ENCODE measurements at places on chromosomes 5 and 9. TPM values are rescaled to one million over a fixed set of nuclear protein-coding genes. Genes with fewer than 3 reads are reported as not detected.

Gene HAVCR2
- polyA plus RNA-seq = 12.1 TPM

Gene PTGR1
- 397 TPM for polyA plus RNA-seq

Gene CARD9
- polyA plus RNA-seq = 1.5 TPM

Gene TXNDC8
- not detected for polyA plus RNA-seq

Gene ZBTB5
- polyA plus RNA-seq = 32.4 TPM

Gene HCN1
- polyA plus RNA-seq = not detected

Gene PCDHGC3
- 103 TPM for polyA plus RNA-seq

Gene SLC25A2
- polyA plus RNA-seq = not detected

DNA sequence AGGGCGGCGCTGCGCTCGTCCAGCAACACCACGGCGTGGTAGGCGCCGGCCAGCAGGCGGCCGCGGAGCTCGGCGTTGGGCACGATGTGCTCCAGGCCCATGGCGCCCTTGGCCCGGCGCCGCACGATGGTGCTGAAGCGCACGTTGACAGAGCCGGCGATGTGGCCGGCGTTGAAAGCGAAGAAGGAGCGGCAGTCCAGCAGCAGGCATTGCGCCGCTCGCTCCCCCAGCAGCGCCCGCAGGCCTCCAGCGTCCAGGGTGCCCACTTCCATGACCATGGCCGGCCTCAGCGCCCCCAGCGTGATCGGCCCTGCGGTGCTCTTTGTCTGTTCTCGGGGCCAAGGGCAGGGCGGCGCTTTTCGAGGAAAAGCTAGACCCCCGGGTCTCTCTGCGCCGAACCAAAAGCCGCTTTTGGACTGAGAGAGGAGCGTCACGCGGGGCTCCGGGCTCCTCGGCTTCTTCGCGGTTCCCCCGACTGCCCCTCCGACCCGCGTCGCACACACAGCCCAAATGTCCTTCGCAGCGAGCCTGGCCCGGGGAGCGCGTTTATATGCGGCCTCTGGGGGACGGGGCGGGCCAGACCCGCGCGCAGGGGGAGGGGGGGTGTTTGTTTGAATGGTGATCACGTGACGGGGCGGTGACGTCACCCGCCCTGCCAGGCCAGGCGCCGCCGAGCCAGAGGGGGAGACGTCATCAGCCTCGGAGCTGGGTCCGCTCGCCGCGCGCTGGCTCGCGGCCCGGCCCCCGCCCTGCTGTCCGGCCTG lies at the start of gene DUSP1:
Gene DUSP1, minus strand, starts transcription at position 521 of the 764 bp plus-strand sequence. Its CDS starts 243 bp downstream, at position 278.
- no peak for DNase-seq

DNA sequence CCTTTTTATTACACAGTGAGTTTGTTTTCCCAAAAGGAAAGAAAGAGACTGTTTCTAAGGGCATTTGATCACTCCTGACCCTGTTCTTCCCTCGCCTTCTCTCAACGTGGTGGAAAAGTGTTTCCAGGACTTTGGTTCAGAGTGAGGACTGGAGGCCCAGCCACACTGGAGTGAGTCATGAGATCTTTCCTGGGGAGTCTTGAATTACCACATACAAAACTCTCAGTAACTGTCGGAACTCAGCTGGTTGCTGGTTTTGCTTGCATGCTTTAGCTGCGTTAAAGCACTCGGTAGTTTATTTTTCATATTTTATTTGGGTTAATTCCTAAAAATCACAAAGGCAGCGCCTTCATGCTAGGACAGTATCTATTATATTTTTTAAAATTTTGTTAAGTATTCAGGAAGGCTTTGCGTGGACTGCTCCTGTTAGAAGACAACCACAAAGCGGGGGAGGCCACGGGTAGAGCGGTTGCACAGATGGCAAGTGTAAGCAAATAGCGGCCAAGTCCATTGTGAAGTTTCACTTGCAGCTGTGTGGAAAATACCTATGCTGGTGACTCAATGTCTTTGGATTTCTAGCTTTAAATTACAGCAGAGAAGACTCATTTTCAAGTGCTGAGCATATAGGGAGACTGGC lies 77.7 kb downstream of the ARSB start:
- no peak for DNase-seq

DNA sequence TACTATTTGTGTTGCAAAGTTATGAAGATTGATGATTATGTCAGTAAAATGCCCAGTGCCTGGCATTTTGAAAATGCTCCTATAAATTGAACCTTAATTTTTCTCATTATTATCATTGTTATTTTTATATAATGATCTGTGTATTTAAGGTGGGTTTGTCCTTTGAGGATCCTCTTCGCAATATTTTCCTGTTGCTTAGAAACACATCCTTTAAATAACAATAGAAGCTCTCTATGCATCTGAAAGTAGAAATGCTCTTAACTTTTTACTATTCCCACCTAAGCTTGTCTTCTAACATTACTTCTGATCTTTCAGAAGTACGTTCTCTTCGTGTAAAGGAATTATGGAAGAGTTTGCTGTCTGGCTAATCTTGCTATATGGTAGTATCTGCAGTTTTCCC lies 214.7 kb upstream of the TLX3 start:
- DNase-seq = no peak

DNA sequence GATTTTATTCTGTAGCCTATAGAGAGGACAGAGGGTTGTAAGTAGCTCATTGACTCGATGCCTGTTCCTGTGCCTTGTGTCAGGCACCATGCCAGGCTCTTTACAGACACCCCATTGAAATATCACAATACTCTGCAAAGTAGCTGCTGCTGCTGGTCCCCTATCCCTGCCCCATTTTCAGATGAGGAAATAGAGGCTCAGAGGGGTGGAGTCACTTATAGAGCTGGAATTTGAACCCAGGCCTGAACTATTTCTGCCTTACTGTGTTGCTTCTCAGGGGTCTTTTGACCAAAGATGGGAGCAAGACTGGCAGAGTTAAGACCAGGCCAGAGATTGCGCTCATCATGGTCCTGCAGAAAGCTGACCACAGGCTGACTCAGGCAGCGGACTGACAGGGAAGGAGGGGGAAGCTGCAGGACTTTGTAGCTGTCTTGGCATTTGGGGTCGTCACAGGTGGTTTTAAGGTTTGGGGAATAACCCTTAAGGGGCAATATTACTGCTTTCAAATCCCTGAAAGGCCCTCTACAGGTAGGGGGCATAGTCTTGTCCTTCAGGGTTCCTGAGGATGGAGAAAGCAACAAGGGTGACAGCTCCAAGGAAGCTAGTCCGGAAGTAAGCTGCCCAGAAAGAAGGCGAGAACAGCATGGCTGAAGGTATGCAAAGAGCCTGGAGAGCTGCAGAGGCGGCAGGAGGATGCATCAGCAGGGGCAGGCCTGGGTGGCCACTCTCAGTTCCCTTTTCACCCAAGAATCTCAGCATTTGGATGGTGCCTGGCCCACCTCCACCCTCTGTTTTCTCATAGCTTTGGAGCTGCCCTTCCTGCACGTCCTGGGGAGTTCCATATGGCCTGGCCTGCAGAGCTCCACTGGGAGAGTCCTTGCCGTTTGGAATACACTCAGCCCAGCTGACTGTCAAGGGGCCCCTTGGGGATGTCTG lies 18.3 kb upstream of the NDST1 start:
- DNase-seq = no peak

GRCh38 chr5:38613992-38614836 lies 57.8 kb upstream of the LIFR start:
- no peak for DNase-seq

GRCh38 chr5:116944183-116944582 lies 369.6 kb upstream of the SEMA6A start:
- no peak for DNase-seq

DNA sequence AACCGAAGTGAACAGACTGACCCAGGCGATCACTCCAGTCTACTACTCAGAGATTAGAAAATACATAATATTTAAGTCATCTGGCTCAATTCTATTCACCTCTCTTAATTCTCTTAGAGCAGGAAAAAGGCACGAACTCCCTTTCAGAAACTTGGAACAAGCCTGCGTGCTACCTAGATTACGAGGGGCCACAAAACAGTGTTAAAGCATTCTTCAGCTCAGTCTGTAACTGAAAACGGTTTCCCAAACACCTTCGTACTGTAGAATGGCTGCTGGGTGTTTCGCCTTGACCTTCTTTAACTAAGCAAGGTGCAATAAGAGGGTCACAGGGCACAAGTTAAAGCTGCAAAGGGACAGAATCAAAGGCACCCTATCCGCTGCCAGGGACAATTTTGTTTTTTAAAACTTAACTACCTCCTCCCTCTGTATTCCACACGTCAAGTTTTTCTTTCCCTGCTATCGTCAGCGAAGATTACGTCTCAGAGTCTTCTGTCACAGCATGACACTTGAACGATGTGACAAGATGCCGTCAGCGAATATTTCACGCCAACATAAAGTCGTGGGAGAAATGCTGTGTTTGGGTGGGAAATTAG lies 687 bp downstream of the LYSMD3 start:
- DNase-seq = peak; percentile 33

- DNase-seq = no peak
These were observed 438.1 kb downstream of the ACTL7B start for GRCh38 chr9:108417726-108418125.

DNA sequence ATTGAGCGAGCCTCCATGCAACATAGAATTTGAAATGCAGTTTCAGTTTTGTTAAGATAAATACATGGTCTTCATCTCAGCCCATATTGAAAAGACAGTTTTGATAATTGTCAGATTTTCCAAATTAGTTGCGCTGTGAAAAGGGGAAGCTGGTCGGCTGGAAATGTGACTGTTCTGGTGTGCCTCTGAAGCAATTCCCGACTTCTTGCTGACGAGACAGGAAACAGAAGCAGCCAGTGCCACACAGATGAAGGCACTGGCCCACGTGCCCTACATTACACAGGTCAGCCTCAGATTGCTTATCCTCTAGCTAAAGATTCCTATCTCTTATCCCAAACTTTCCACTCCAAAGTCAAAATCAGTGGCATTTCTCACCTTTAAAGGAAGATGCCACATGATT lies 214.1 kb upstream of the TLE4 start:
- no peak for DNase-seq

DNA sequence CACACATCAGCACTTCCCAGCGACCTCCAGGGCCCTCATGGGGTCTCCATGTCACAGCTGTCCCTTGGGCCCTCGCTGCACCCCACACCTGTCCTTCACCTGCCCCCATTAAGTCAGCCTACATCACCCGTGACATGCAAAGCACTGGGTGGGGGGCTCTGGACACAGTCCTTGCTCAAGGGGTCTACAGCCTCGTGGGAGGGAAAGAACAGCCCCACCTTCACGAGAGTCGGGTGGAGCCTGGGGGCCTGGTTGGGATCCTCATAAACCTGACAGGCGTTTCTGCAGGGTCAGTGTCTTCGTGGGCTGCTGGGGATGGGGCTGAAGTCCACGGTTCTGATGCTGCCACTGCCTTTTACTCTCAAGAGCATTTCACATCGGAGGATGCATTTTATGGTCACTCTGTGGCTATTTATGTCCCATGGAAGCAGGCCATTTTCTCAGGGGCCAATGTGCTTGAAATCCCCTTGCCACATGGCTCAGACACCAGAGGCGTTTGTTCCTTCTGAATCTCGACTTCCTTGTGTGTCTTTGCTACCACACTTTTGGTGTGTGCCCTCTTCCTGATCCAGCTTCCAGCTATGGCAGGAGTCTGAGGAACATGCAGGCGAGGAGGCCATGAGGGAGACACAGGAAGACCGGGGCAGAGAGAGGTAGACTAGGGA lies at the start of gene OR2V1:
Gene OR2V1, minus strand, starts transcription at position 338 of the 665 bp plus-strand sequence. CDS start 5,865 bp downstream, outside the sequence.
- no peak for DNase-seq

DNA sequence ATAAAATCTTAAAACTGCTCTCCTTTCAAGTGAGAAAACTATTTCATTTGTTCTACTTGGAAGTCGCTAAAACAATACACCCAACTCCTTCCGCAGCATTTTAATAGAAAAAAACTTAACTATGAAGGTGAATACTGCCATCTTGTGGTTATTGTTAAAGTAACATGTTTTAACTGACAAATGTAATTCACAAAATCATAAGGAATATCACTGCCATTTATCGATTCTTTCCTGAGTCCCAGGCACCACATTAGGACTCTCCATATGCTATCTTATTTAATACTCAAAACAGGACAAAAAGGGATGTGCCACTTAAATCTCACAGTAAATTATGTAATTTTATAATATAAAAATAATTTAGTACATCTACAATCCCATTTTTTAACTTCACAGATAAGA lies 130.5 kb upstream of the ITGA1 start:
- no peak for DNase-seq

GRCh38 chr5:94263068-94263467 lies 355.3 kb downstream of the KIAA0825 start:
- DNase-seq = no peak

DNA sequence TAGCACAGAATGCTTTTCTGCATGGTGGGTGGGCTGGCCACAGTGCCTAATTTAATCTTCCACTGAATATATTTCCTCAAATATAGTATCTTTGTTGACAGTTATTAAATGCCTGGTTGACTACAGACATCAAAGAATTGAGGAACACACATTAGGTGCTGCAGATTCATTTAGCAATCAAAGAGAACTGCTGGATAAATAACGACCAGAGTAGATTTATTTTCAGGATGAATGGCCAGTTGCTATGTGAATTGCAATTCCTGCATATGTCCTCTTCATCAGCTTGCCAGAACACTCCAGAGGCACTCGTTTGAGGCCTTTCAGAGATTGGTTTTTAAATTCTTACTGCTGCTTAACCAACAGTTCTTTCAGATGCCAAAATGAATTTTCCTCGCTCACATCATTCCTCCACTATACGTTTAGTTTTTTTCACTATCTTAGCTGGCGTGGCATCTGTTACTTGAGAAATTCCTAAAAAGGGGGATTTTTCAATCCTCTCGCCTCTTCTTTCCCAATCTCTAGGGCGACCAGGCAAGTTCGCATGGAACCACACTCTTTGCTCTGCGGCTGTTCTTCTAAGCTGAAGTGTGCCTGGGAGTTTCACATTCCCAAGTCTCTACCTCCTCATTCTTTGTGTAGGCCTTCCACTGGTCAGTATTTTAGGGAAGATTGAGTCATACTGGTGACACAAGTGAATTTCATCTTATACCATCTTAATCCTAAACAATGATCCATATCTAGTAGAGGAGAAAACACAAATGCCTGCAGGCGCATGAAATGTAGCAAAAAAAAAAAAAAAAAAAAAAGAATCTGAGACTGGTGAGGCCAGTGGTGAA lies 237.1 kb upstream of the NMUR2 start:
- DNase-seq = no peak

- no peak for DNase-seq
These were observed 184.7 kb downstream of the MAPKAP1 start for GRCh38 chr9:125522328-125522725.

GRCh38 chr9:111068771-111069170 lies 30.5 kb upstream of the LPAR1 start:
- DNase-seq = no peak

GRCh38 chr9:19895006-19895405 lies 106.2 kb upstream of the SLC24A2 start:
- no peak for DNase-seq

GRCh38 chr9:137579259-137579604 lies 507 bp upstream of the DPH7 start:
- DNase-seq = no peak

- no peak for DNase-seq
These were observed 118.7 kb downstream of the NDUFS4 start for GRCh38 chr5:53678981-53679660.

GRCh38 chr5:35488055-35488454 lies 129.6 kb upstream of the SPEF2 start:
- no peak for DNase-seq

GRCh38 chr5:149282027-149282965 lies 10.6 kb downstream of the AFAP1L1 start:
- no peak for DNase-seq

- no peak for DNase-seq
These were observed 17.4 kb upstream of the PLEKHG4B start for GRCh38 chr5:74503-75109.

- no peak for DNase-seq
These were observed 44.7 kb downstream of the LRSAM1 start for GRCh38 chr9:127495884-127496555.

GRCh38 chr5:159104759-159105144 lies 5.0 kb upstream of the EBF1 start:
- DNase-seq = no peak

GRCh38 chr5:3354606-3355005 lies 241.0 kb upstream of the IRX1 start:
- no peak for DNase-seq
